ENCODE measurements at places on chromosomes 2 and 18.

DNA sequence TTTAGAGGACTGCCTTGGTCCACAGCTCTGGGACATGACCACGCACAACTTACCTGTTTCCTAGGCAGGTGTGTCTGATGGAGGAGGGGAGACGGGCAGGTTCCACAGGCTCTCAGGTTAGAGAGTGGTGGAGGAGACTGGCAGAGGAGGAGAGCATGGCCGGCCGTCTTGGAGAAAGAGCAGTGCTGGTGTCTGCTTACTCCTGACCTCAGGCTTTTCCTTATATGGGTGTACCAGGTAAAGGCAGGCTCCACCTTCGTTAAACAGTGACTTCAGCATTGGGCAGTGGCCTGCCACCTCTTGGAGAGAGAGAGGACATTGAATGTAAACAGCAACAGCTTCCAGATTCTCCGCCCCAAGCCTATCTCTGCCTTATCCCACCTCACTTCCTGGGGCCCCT is at the start of gene CAPN13:
TSS of gene CAPN13 (minus strand) at position 198 of the 400 bp plus-strand sequence. CDS start 20,121 bp downstream, outside the sequence.
- no peak for DNase-seq

DNA sequence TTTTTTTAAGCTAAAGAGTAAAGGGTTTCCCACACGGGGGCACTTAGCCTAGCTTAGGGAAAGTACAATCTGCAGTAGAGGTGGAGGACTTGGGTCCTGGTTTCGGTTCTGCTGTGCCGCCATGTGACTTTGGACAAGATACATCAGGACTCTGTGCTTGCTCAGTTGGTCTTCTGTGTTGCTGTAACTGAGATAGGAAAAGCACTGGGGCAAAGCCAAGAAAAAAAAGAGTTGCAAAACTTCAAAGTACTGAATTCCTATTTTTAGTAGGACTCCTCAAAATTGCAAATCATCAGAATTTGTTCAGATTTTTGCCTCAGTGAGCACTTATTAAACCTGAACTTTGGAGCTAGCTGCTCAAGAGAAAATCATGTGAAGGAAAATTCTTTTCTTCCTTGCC is 96.3 kb upstream of the STON1 start:
- no peak for DNase-seq

- peak; percentile 65 for DNase-seq
These were observed 767.0 kb downstream of the SLC4A3 start for GRCh38 chr2:220394433-220394832.

GRCh38 chr2:66699793-66700676 is 265.1 kb downstream of the MEIS1 start:
- no peak for DNase-seq

GRCh38 chr2:221911890-221912289 is 339.8 kb upstream of the EPHA4 start:
- no peak for DNase-seq

DNA sequence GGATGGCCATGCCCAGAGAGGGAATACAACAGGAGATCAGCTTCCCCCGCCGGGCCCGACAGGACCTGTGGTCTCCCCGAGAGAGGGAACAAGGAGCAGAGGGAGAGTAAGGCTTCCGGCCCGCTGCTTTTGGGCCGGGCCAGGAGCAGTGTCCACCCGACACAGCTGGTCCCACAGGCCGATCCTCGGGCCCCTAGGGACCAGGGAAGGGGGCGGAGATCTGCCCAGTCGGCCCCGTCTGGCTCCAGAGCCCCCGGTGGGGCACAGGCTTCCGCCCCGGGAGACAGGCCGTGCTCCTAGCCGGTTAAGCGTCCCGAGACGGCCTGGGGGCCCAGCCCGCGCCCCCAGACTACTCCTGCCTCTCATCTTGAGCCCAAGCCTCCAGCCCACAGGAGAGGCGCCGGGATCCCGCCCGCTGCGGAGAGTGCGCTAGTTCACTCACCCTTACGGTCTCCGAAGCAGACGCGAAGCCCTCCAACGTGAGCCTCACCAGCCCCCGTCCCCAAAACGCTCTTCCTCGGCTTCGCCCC is at the start of gene MCFD2:
TSS of gene MCFD2 (minus strand) at position 526 of the 530 bp plus-strand sequence. CDS start 6,635 bp downstream, outside the sequence.
- no peak for DNase-seq

DNA sequence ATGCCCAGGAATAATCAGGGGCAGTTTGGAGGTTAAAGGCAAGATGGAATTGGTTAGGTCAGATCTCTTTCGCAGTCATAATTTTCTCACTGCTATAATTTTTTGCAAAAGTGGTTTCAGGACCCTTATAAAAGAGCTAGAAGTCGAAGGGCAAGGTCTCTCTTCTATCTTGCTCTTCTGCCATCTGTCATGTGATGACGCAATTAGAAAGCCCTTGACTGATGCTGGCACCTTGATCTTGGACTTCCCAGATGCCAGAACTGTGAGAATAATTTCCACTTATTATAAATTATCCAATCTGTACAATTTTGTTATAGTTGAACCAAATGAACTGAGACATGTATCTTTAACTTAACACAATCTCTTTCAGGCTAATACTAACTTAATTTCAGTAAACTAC is 6.3 kb upstream of the RALBP1 start:
- no peak for DNase-seq

GRCh38 chr2:237614151-237614720 is 13.2 kb upstream of the LRRFIP1 start:
- DNase-seq = no peak

GRCh38 chr2:191824398-191824797 is 22.5 kb downstream of the CAVIN2 start:
- no peak for DNase-seq

DNA sequence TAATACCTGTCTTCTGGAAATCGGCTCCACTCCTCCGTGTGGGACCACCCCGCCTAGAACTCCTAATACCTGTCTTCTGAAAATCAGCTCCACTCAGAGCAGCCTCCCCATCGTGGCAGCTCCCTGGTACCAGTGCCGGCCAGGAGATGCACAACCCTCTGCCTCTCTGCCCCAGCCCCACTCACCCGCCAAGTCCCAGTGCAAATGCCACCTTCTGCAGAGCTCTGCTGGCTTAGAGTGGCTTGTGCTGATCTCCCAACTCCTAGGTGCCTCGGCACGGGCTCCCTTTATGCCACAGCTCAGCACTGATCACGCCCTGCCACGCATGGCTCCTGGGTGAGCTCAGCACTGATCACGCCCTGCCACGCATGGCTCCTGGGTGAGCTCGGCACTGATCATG is 258.5 kb downstream of the HDAC4 start:
- DNase-seq = no peak

- no peak for DNase-seq
These were observed 263.7 kb upstream of the SPOPL start for GRCh38 chr2:138237667-138238384.

- no peak for DNase-seq
These were observed 58.8 kb downstream of the BOD1L2 start for GRCh38 chr18:57205641-57206040.

GRCh38 chr2:178263159-178263860 is 69.0 kb downstream of the OSBPL6 start:
- DNase-seq = no peak

- DNase-seq = no peak
These were observed 127.5 kb downstream of the SS18 start for GRCh38 chr18:25962919-25963318.

- DNase-seq = no peak
These were observed 282.6 kb downstream of the STK39 start for GRCh38 chr2:167964650-167965413.

DNA sequence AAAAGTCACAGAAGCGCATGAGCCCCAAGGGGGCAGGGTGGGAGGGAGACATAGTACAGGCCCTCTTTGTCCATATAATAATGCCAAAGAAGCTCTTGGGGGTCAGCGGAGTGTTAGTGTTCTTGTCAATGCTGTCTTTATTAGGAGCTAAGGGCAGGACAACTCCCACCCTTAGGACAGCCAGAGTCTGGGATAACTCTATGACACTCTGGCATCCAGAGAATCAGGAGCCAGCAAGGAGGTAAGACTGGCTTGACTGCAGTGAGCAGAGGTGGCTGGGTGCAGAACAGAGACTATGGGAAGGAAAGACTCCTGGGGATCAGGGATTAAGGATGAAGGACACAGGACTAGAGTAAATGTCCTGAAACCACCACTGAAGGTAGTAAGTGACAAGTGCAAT is 19.0 kb upstream of the HNMT start:
- DNase-seq = no peak

GRCh38 chr2:60262178-60262577 is 291.3 kb downstream of the BCL11A start:
- peak; percentile 31 for DNase-seq

DNA sequence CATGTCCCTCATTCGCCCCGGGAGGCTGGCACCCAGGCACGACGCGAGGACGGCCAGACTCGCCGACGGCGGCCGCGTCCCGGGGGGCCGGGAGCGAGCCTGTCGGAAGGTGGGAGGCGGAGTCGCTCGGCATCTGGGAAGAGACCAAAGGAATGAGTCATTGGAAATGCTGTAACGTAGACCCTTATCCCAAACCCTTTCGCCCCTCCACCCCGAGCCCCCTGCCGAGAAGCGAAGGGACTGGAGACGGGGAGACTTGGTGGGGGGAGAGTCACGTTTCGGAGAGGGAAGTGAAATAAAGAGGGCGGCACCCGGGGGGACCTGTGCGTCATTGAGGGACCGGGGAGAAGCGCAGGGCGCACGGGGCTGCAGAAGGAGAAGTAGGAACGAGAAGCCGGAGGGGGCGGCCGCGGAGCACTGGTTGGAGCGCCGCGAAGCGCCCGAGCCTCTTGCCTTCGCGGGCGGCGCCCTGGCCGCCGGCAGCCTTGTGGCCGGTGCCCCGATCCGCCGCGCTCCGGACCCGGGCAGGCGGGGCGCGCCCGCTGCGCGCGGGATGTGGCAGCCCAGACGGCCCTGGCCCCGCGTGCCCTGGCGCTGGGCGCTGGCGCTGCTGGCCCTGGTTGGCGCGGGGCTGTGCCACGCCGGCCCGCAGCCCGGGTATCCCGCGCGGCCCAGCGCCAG is at the start of gene EMILIN2:
TSS of gene EMILIN2 (plus strand) at position 371 of the 681 bp plus-strand sequence. CDS start at position 554, 183 bp downstream.
- no peak for DNase-seq

GRCh38 chr2:127740665-127741288 is 39.5 kb downstream of the SFT2D3 start:
- no peak for DNase-seq

- peak; percentile 79 for DNase-seq
These were observed 606 bp downstream of the TMEM237 start for GRCh38 chr2:201642579-201643215.

- DNase-seq = no peak
These were observed 38.6 kb downstream of the AGFG1 start for GRCh38 chr2:227510620-227510958.

DNA sequence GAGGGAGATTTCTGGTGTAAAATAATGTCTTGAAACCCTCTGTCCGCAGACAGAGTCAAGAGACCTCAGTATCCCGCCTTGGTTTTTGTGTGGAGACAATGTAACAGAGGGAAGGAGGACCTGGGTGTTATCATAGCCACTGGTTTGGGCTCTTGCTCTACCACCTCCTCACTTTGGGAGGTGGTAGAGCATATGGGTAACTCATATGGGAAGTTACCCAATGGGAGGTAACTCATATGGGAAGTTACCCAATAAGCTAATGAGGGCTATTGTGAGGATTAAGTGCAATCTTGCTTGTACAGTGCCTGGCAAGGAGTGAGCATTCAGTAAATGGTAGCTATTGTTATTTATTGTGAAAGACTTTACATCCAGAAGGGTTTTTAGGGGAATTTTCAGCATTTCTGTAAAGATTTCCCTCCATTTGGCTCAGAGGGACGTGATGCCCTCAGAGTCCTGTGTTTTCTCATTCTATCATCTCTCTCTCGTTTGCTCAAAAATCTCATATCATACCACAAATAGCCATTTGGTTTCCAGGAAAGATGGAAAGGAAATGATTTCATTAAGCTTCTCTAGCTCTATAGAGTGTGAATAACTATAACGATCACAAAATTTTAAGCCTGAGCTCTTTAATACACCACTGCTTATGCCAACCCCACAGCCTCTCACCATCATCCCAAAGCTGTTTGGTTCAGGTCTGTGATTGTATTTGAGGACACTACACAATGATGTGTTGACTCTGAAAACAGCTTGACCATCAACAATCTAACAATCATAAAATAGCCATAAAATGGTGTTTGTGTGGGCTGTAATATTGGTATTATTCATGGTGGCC is 307.7 kb downstream of the STK39 start:
- DNase-seq = no peak

DNA sequence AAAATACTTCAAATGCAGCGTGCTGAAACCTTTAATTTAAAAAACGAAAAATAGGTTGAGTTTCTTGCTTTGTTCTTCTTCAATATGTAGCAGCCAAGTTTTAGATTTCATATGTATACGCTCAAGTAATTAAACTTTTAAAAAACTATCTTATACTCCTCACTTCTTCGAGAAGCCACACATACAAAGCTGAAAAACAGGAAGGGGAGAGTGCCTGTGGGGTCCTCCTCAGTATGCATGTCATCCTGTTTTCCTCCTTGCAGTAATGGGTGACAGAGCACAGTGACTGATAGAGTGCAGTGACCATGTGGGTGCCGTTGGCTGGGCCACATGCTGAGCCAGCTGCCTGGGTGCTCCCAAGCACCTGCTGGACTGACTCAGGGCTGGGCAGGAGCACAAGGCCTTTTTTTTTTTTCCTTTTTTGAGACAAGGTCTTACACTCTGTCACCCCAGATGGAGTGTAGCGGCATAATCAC is 33.3 kb downstream of the UXS1 start:
- peak; percentile 8 for DNase-seq

DNA sequence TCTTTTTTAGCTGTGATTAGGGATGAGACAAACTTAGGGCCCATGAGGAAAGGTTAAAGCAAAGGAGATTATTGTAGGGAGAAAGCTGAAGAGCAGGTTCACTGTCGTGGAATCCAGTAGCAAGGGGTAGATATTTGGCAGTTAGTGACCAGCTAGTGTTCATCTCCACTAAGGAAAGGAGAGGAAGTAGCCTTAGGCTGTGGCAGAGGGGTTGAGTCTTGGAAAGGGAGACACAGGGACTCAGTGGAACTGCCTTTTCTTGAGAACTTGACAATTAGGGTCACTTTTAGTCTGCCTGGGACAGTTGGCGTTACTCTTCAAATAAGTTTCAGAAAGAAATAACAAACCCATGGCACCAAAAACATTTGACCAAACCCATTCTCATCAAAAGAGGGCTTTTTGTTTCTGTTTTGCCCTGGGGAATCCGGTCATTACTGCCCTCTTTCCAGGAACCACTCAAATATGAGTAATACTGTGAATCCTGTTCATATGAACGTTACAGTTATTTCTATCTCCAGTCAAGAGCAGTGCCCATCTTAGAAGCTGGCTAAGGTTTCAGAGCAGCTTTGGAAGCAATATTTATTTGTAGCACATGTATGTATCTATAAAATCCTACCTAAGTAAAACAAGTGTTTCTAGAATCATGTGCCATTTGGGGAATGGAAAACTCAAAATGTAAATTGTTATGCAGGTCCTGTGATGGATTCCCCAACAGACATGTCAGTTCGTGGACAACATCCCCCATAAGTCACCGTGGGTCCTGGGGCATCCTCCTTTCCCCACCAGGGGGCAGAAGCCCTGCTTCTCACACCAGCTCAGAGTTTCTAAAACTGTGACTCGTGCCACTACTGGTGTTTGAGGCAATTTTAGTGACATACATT is 77.3 kb upstream of the PHLPP1 start:
- no peak for DNase-seq

- DNase-seq = no peak
These were observed 209.6 kb downstream of the HDAC4 start for GRCh38 chr2:239190921-239191885.

DNA sequence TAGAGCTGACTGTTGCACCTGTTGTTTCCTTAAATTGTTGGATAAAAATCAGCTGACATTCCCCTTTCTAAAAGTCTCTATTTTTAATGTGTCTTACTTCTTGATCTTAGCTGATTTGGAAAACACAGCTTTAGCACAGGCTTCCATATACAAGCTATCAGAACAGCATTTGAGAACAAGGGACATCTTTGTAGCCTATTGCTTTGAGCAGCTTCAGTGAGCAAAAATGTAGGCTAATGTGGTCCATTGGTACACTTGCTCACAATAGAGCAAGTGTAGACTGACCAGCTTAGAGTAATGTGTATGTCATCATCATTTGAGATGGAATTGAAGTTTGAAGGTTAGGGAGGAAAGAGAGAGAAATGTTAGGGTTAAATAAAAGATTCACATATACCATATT is 7.0 kb downstream of the INPP1 start:
- DNase-seq = no peak

All from SHP77 (cell line).